ENCODE measurements at places on chromosomes 2 and 18. TPM values are rescaled to one million over a fixed set of nuclear protein-coding genes. Genes with fewer than 3 reads are reported as not detected.

Gene FZD7
- total RNA-seq = 10.5 TPM

Gene TRIM43
- not detected for total RNA-seq

Gene SLC39A6
- 21.0 TPM for total RNA-seq

Gene KYNU
- total RNA-seq = under 0.01 TPM

Gene PDK1
- total RNA-seq = 10.0 TPM

Gene BZW1
- total RNA-seq = 290 TPM

Gene SEPTIN2
- 458 TPM for total RNA-seq

Gene BOLL
- total RNA-seq = not detected

Gene CXCR4
- 211 TPM for total RNA-seq

Gene CRIM1
- 618 TPM for total RNA-seq

Gene ALPG
- not detected for total RNA-seq

Gene MOCOS
- 1.8 TPM for total RNA-seq

Gene PLGLB2
- total RNA-seq = 0.99 TPM

Measured in glomerular endothelial cell (primary cell).